ENCODE measurements at places on chromosomes 13 and 19.

- no peak for DNase-seq
These were observed 102.5 kb upstream of the ZNF536 start for GRCh38 chr19:30269638-30270037.

DNA sequence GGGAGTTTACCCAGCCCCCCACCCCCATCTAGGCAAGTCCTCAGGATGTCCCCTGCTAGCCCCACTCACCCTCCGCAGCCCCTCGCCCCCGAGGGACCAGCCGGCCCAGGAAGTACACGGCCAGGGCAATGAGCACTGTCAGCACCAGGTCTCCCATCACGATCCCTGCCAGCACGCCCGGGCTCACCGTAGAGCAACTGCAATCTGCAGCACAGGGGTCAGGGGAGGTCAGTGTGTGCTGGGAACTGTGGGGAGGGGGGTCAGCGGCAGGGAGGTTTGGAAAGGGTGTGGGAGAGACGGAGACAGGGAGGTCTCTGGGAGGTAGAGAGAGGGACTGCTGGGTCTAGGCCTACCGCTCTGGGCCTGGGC lies 734 bp downstream of the TYROBP start:
- no peak for DNase-seq

DNA sequence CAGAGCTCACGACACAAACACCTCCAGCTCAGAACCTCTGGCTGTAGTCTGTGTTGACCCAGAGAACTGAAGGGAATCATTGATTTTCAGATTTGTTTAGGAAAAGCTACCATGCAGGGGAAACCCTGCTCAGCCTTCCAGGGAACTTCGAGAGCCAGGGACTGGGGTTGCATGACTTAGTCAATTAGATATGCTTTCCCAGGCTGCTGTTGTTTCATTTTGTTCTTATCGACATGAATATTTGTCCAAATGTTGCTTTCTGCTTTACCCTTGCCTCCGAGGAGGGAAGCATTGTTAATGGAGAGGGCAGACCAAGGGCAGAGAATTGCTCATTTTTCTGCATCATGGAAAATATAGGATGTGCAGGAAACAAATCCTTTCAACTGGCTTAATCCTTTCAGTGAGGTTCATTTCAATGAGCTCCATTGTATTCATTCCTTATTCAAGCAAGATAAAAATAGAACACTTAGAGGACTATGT lies 82.5 kb downstream of the KLF5 start:
- DNase-seq, result no peak

- DNase-seq, result no peak
These were observed 313.3 kb downstream of the ENOX1 start for GRCh38 chr13:43473437-43473836.

DNA sequence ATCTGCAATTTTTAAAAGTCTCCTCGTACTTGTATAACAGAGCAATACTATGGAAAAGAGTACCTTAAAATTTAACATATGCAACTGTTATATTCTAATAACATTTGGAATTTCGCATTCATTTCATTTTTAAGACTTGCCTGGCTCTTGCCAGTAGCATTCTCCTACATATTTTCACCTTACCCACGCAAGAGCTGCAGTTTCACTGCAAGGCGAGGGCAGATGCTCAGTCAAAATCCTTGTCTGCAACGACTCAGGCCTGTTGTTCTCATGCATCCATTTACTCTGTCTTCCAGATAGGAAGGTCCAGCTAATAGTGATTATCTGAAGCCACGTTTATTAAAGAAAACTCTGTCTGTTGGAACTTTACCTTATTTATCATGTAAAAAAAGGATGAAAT lies 227.0 kb upstream of the RFC3 start:
- DNase-seq, result no peak

- no peak for DNase-seq
These were observed 9.1 kb downstream of the FRY start for GRCh38 chr13:32040689-32041088.

GRCh38 chr13:111326981-111327642 lies 6.7 kb downstream of the TEX29 start:
- DNase-seq, result no peak

DNA sequence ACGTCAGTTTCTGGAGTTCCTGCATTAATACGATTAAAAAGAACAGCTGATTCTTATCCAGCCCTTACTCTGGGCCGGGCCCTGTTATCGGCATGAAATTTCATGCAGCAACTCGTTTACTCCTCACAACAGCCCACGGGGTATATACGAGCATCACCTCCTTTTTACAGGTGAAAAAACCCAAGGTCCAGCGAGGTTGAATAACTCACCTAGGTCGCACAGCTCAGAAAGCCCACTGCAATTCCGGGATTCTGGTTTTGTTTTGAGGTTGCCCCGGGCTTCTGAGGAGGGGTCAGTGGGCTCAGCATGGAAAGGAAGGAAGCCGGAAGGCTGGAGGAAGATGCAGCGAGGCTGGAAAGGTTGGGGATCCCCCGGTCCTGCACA lies 577 bp upstream of the ACP7 start:
- no peak for DNase-seq

GRCh38 chr13:108911807-108912206 lies 282.4 kb downstream of the MYO16 start:
- no peak for DNase-seq

DNA sequence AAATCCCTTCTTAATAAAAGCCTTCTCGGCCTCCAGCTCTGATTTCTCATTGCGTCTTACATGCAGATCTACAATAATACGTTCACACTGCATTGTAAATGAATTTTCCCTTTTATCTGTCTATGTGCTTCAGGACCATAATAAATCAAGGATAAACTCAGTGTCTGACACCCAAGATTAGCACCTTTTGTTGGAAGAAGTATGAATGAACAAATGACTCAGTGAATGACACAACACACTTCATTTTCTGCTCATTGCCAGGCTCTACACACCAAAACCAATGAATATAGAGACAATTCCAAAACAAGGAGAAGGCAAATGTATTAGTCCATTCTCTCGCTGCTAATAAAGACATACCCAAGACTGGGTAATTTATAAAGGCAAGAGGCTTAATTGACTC lies 1224.4 kb downstream of the EFNB2 start:
- DNase-seq, result no peak

- no peak for DNase-seq
These were observed 38.4 kb downstream of the SPRYD7 start for GRCh38 chr13:49897713-49898112.

- no peak for DNase-seq
These were observed 23.7 kb downstream of the TPP2 start for GRCh38 chr13:102620516-102620915.

- no peak for DNase-seq
These were observed 310.4 kb downstream of the SPRY2 start for GRCh38 chr13:80030491-80030890.

DNA sequence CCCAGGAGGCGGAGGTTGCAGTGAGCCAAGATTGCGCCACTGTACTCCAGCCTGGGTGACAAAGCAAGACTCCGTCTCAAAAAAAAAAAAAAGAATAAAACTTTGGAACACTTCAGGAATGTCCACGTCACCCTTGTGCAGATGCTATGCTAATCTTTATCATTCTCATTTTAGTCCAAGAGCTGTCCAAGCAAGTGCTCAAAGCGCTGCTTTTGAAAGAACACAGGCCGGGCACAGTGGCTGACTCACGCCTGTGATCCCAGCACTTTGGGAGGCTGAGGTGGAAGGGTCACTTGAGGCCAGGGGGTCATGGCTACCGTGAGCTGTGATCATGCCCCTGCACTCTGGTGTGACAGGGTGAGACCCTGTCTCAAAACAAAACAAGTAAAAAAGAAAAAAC lies 11.1 kb upstream of the UQCR11 start:
- DNase-seq, result no peak

DNA sequence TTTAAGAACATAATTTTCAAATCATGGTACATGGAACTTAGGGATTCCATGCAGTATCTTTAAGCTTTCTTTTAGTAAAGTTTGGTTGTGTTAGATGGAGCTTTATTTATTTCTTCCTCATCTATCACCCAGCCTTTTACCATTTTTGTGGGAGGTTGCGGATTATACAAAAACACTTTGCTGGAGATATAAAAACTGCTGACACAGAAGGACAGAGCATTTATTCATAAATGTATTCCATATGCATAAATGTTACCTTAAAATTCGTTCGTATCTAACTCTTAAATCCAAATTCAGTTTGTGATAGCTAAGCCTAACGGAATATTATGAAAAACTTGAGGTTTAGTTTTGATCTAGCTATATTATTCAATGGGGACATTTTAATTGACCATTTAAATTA lies 143.3 kb downstream of the TDRD3 start:
- no peak for DNase-seq

DNA sequence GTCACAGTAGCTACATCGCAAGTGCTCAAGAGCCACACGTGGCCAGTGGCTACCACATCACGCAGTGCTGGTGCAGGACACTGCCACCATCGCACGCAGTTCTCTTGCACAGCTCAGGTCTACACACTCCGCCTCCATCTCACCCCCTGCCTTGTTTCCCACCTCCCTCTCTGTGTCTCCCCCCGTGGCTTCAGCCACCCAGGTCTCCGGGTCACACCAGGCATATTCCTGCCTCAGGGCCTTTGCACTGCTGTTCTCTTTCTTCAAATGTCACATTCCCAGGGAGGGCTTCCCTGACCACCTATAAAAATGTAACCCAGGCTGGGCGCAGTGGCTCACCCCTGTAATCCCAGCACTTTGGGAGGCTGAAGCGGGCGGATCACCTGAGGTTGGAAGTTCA lies 10.6 kb downstream of the CCDC8 start:
- no peak for DNase-seq

DNA sequence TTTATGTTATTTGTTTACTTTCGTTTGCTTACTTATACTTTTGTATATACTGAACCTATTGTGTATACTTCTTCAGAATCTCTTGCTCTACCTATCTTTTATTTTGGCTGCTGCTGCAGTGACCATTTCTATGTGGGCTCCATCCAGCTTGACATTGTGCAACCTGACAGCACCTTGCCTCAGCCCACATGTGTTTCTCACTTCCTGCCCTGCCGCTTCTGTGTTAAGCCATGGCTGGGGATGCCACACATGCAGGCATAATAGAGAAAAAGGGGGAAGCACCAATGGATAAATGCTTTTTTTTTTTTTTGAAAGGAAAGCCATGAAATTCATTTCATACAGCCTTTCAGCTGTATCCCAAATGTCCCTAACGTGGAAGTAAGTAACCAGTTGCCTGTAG lies 147.6 kb downstream of the RBM26 start:
- DNase-seq, result no peak

DNA sequence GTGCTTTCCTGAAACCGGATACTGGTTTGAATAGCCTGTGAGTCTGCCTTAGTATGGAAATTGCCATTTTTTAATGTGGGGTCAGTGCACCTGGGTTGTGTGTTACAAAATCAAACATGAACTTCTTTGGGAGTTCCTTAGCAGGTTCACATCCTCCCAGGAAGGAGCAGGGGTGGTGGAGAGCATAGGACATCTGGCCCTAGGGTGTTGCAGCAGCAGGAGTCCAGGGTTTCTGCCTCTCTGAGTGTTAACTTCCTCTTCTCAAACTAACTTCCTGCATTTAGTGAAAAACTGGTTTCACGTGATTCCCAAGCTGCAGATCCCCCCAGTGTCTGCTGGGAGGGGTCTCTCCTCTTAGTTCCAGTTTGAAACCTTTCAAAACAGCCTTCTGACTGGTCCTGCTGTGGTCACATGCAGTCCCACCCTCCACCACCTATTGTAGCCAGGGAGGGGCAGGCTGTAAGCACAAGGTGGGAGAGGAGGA lies 7.2 kb downstream of the RNASEH2B start:
- DNase-seq, result no peak

DNA sequence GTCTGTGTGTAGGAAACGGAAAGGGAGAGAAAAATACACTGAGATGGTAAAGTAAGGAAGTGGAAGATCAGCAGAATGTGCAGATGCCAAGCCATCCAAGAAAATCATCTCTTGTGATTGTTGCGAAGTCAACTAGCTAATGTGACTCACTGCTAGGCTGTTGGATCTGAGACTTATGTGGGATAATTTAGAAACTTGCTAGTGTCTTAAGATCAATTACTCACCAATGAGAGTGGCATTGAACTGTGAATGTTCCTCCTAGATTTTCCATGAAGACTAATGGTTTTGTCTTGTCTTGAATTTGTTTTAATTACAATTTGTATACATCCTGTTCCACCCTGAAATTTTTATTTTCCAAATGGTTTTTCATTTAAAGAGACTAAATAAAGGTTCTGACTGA lies 771.6 kb downstream of the EFNB2 start:
- DNase-seq, result no peak

DNA sequence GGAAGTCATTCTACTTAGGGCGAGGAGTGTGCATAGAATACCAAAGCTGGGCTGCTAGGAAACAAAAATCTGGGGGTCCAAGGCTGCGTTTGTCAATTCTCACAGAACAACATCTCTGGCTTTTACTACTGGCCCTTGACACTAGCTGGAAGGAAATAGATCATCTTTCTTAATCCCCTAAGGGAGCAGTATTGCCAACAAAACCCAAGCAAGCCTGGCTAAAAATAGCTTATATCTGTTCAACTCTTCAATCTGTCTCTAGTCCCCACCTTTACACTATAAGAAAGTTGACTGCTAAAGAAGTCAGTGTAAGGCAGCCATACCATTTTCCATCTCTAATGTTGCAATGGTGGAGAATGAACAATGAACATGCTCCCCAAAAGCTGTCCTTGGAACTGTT lies 107.8 kb upstream of the SPRY2 start:
- DNase-seq, result no peak
